ENCODE measurements at places on chromosomes 12 and 14. TPM values are rescaled to one million over a fixed set of nuclear protein-coding genes. Genes with fewer than 3 reads are reported as not detected.

OTUB2 gene
- 6.3 TPM for total RNA-seq

LTBR gene
- 9.1 TPM for total RNA-seq

NFYB gene
- total RNA-seq: 33.0 TPM

NDRG2 gene
- total RNA-seq: 46.3 TPM

Measured in endodermal cell (in vitro differentiated cells).